ENCODE measurements at places on chromosomes 5 and 9.

- no peak for DNase-seq
These were observed 38.1 kb upstream of the ZCCHC7 start for GRCh38 chr9:37082214-37082765.

DNA sequence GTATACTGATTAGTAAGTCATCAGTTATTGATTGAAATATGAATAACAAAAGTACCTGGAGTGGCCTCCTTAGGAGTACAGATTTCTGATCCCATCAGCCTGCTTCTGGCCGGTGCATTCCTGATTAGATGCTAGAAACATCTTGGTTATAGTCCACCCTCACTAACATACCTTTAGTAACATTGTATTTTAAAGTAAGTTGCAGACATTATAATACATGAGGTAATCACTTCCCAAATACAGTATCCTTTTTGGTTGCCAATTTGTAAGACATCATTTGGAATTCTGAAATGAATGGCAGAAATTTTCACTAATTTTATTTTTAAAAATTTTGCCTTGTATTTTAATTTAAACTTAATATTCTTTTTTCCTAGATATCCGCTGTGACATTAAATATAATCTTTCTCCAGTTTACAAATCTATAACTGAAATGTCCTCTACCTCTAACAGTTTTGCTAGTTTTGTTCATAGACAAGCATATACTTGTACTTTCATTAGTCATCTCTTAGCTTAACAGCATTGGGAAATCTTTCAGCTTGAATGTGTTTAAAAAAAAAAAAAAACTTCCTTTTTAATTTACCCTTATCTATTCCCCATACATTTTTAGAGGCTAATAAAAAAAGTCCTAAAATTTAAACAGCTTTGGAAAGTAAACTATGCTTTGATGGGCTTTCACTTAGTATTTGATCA lies 178.9 kb downstream of the XRCC4 start:
- DNase-seq, result no peak

- no peak for DNase-seq
These were observed 177.6 kb upstream of the PANK3 start for GRCh38 chr5:168756453-168757391.

- no peak for DNase-seq
These were observed 17.5 kb downstream of the LRRC70 start for GRCh38 chr5:62596096-62596495.

DNA sequence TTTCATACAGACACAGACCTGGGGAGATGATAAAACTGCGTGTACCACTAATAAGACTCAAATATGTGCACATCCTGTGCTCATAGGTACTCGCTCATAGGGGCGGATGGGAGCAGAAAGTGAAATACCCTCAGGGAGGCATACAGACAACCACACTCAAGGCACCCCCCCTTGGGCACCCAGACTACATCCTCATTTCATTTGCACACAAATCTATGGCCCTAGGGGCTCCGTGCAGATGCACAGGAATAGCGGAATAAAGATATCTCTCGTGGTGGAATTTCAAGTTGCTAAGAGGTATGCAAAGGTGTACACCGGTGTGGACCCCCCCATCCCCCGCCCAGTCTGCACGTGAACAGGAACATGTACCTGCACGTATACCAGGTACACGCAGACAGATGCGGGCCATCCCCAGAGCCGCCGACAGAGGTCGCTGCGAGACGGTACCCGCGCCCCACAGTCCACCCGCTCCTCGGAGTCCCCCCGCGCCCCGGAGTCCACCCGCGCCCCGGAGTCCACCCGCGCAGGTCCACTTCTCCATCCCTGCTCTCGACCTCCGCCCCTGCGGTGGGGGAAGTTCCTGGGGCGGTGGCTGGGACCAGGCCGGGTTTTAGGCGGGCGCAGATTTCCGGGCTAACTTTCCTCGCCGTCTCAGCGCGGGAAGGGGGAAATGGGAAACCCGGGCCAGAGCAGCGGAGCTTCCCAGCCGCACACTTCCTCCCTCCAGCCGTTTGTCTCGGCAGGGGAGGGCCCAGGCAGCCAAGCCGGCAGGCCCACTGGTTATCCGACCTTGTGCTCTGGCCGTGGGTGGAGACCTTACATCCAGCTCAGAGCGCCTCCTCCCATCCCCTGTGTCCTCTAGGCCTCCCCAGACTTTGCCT lies 1.0 kb upstream of the IL12B start:
- peak; percentile 86 for DNase-seq

- no peak for DNase-seq
These were observed 193.8 kb downstream of the SMARCA2 start for GRCh38 chr9:2208991-2209390.

- no peak for DNase-seq
These were observed 14.8 kb downstream of the ETF1 start for GRCh38 chr5:138528208-138528607.

DNA sequence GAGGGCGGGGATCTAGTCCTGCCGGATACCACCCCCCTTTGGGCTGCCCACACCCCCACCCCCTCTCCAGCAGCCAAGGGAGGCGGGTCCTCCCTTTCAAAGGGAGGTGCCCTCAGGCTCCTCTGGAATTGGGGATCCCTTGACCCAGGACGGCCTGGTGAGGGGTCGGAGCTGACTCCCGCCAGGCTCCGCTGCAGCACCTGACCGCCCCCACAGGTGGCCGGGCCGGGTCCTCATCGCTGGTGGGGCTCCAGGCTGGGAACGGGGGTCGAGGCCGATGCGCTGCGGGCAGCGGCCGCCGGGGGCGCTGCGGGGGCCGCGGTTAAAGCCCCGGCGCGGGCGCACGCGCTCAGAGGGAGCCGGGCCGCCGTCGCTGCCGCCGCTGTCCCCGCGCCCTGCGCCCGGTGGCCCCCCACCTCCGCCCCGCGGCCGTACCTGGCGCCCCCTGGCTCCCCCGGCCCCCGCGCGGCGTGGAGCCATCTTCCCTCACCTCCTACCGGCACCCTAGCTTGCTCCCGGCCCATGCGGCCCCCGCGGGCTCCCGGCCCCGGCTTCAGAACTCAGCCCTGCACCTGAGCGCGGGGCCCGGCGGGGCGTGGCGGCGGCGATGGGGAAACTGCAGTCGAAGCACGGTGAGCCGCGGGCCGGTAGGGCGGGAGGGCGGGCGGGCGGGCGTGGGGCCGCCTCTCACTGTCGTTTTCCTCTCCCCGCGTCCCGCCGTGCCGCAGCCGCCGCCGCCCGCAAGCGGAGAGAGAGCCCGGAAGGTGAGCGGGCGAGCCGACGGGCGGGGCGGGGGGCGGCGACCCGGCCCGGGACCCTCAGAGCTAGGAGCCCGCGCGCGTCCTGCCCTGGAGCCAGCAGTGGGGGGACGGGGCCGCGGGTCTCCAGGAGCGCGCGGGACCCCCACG lies at the start of gene NKD2:
Gene NKD2 (plus strand): TSS at position 352 of the 908 bp plus-strand sequence. CDS start 256 bp downstream, at position 608.
- DNase-seq, result no peak

GRCh38 chr9:79807971-79808370 lies 236.2 kb downstream of the TLE4 start:
- DNase-seq, result no peak

DNA sequence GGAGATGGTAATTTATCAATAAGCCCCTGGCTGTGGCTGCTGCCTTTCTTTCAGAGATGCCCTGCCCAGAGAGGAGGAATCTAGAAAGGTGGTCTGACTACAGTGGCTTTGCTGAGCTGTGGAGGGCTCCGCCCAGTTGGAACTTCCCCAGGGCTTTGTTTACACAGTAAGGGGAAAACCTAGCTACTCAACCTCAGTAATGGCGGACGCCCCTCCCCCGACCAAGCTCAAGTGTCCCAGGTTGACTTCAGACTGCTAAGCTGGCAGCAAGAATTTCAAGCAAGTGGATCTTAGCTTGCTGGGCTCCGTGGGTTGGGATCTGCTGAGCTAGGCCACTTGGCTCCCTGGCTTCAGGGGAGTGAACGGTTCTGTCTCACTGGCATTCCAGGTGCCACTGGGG lies 865.4 kb upstream of the ACO1 start:
- DNase-seq, result no peak

- no peak for DNase-seq
These were observed 94.0 kb downstream of the CACNA1B start for GRCh38 chr9:137971477-137972138.
